ENCODE measurements at places on chromosomes 2 and 18.
A peak's percentile ranks its signal among the peaks of the same experiment; 100 is the strongest.

- DNase-seq, result no peak
These were observed 28.4 kb upstream of the RNU4ATAC start for GRCh38 chr2:121502246-121502645.

DNA sequence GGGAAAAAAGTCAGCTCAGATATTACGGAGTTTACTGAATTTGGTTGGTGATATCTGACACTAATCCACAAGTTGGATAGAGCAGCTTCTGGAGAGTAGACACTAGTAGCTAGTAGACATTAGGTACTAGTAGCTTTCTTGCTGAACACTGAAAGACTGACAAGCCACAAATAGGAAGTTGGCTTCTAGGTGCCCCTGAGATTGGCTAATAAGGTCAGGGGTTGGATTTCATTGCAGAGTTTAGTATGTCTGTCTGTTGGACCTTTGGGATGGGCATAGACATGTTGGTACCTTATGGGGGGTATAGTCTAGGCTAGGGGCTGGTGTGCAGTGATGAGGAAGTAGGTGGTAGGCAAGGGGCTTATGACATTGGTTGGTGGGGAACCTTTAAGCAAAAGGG is 164.9 kb upstream of the LRRTM1 start:
- no peak for DNase-seq

- DNase-seq, result no peak
These were observed 1344.5 kb upstream of the TMEFF2 start for GRCh38 chr2:193539188-193539587.

DNA sequence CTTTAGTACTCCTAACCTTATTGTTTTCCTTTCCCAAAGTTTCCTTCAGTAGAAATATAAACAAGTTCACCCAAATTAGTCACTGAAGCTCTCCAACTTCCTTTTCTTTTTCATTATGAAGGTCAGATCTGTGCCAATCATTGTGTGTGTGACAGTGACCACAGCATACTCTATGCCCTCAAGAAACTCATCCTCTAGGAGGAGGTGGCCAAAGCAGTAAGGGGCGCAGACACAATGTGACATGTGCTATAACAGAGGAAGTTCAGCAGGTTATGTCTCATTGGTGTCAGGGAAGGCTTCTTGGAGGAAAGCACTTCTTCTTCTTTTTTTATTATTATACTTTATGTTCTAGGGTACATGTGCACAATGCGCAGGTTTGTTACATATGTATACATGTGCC is 60.0 kb upstream of the PSME4 start:
- no peak for DNase-seq

DNA sequence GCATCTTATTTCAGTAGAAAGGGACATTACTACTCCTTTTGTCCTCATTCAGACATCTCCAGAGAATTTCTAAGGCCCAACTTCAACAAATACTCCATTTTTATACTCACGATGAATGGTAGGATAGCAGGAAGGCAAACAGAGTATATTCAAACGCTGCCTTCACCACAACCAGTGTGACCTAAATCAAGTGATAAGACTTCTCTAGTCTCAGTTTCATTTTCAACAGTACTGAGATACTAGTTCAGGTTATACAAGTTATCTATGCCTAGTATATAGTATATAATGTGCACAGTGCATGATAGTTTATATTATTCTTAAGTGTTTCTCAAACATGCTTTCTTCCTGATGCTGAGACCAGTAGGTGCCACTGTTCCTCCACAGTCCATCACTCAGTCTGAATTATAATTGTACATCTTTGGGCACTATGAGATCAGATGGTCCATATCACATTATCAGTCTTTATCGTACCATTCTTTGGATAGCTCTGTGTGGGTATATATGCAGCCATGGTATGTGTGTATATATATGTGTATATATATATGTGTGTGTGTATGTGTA is 66.3 kb upstream of the RPE start:
- no peak for DNase-seq

- DNase-seq, result no peak
These were observed 388 bp downstream of the DTNA start for GRCh38 chr18:34710458-34710914.

DNA sequence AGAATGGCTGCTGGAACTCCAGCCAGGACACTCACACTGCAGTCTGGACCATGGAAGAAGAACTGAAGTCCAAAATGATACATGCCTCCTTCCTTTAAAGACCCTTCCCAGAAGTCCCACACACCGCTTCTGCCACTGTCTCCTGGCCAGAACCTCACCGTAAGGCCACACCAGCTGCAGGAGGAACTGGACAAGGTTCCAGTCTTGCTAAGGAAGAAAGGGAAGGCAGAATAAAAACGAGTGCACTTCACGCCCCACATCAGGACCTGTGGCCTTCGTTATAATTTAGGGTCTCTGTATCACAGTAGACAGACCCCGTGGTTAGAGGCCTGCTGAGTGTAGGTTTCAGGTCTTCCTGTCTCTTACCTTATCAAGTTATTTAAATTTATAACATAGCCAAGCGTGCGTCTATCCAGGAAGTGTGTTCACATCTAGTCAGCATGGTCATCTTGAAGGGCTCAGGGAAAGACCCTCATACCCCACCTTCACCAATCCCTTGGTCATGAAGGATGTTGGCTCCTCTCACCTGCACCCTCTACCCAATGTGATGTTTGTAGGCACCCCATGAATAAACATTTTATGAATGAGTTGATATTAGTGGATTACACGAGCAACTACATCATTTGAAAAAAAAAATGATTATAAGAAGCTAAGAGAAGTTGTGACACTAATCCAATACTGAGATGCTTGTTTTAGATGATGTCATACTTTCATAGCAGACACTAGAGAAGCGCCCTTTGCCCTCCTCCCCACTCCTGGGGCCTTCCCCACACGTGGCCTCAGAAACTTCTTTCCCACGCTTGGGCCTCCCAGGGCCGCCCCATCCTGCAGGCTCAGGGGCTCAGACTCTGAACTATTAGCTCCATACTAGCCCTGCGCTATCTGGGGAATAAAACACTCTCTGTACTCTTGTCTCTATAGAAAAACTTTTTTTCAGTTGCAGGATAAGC is 157.6 kb downstream of the FAM210A start:
- no peak for DNase-seq

GRCh38 chr2:42368817-42369531 is 8.0 kb upstream of the COX7A2L start:
- DNase-seq, result no peak

DNA sequence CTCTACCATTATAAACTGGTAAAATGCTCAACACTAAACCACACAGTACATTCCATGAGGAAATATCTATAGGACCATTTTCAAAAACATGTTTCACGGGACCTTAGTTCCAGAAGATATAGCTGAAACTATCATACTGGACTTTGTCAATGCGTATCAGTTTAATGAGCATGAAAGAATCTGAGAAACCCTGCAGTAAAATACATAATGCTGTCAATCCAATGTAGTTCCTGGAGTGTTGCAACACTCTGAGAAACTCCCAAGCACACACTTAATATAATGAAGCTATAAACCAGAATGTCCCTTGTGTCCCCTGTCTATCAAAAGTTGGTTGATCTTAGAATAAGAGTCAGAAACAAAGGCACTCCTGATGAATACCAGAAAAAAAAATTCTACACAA is 16.2 kb downstream of the IWS1 start:
- DNase-seq, result no peak

DNA sequence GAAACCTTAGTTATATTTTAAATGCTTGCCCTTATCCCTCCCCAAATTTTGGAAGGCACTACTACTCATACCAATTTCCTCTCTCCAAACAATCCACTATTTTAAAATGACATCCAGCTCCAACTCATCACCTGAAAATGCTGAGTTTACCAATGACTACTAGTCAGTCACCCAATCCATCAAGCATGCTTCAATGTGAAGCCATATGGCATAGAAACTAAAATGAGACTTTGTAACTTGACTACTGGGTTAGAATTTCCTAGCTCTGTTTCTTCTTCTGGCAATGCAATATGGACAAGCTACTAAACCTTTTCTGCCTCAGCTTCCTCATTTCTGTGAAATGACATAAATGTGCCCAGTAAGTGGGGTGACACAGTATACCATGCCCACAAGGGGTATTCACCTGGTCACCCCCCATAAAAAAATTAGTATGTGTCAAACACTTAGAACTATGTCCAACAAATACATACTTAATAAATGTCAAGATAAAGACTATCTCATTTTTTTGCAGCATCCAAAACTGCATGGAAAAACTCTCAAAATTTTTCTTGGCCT is 10.0 kb upstream of the STPG4 start:
- DNase-seq, result no peak

DNA sequence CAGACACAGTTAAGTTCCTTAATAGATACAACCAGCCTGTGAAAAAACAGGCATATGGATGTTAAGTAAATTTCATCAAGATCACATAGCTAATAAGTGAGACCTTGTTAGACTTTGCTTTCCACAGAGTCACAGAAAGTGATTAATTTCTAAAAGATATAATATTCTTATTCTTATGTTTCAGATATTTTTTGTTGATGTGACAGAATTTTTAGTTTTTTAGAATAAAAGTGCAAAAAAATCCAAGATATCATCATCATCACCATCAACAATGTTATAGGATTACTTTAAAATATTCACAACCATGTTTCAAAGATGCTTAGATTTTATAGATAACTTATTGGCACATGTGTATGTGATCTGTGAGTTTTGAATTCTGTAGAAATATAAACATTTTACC is 132.3 kb upstream of the ITGA4 start:
- DNase-seq, result no peak

DNA sequence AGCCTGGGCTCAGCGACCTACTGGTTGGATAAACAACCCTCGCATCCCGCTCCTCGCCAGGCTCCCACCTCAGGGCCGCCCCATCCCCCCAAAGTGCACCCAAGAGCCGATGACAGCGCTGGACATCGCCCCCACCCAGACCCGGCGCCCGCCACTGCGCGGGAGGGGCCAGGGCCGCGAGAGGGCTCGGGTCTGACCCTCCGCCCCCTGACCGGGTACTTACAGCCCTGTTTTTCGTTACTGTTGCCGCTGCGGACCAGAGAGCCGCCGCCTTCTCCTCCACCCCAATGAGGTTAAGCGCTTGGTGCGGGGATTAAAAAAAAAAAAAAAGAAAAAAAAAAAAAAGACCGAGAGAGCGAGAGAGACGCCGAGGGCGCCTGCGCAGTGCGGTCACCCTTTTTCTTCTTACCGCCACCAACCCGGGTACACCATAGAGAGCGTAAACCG is at the start of gene CLASP1:
CLASP1 (minus strand) TSS at position 314 of the 447 bp plus-strand sequence. CDS start 43,567 bp downstream, outside the sequence.
- peak; percentile 92 for DNase-seq

- DNase-seq, result no peak
These were observed 8.6 kb upstream of the SEH1L start for GRCh38 chr18:12939162-12939561.

- no peak for DNase-seq
These were observed 136.2 kb downstream of the SLC8A1 start for GRCh38 chr2:40315683-40316082.

GRCh38 chr2:118521272-118521671 is 326.2 kb downstream of the EN1 start:
- no peak for DNase-seq
